Stimulated activated naive CD8-positive, alpha-beta T cell treated with anti-CD3 and anti-CD28 coated beads, Interleukin-15, amount 100 ng/mL, for 72 hours (primary cell): ENCODE measurements at places on chromosomes 4 and X.

GRCh38 chrX:9234315-9234714, 200.4 kb upstream of the FAM9B start:
- no peak for DNase-seq

- DNase-seq, result peak; percentile 37
Measured at GRCh38 chr4:40662962-40663604, 33.4 kb upstream of the RBM47 start.

DNA sequence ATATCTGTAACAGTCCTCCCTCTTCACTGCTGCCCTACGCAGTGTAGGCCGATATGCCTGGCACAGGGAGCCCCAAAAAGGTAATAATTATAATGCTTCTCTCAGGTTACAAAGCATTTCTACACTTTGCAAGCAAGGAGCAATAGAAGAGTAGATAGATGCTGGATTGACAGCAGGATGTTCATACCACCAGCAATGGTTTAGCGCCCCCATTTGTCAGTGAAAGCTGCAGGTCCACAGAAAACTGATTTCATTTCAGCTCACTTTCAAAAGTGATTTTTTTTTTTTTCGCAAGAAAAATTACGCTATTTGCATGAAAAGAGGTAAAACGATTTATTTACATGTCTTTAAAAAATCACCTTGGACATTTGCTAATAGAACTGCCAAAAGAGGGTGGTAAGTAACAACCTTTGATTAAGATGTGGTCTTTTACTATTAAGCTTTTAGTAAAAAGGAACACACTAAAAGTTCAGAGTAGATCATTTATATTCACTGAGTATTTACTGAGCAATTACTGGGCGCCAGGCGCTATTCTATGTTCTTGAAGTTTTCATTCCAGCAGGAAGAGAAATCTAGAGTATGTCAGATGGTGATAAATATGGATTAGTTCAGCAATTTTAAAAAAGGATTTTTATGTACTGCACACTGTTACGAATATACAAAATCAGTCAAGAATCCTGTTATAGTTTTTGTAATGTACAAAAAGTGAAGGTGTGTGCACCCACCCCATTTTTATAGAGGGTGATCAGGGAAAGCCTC, 34.4 kb downstream of the HPF1 start:
- DNase-seq, result no peak

GRCh38 chrX:130174937-130175336, 3.2 kb downstream of the RAB33A start:
- no peak for DNase-seq

DNA sequence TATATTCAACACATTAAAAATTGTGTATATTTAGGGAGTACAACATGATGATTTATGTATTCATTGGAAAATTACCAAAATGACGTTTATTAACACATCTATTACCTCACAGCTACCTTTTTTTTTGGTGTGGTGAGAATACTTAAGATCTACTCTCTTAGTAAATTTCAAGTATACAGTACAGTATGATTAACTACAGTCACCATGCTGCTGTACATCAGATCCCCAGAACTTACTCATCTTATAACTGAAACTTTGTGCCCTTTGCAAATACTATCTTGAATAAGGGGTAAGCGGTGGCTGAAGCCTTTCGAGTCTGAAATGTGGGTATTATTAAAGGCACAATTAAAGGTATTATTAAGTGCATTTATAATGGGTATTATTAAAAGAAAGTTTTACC, 976 bp downstream of the PHKA1 start:
- no peak for DNase-seq

GRCh38 chrX:83759872-83760271, 101.1 kb upstream of the CYLC1 start:
- DNase-seq, result no peak

GRCh38 chr4:15167743-15168142, 165.5 kb downstream of the CPEB2 start:
- DNase-seq, result no peak

- no peak for DNase-seq
Measured at GRCh38 chr4:105357258-105357980, 116.4 kb downstream of the PPA2 start.

DNA sequence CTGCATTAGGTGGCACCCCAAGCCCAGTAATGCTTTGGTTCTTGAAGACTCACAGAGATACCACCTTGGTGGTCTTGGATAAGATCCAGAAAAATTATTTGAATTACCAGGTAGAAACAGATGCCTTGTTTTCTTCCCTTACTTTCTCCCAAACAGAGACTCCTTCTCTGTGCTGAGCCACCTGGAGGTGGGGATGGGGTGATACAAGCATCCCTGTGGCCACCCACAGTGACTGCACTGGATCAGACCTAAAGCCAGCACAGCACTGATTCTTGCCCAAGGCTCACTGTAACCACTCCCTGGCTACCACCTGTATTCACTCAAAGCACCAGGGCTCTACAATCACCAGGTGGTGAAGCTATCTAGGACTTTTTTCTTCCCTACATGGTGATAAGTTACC, 156.8 kb downstream of the TEX13A start:
- no peak for DNase-seq

DNA sequence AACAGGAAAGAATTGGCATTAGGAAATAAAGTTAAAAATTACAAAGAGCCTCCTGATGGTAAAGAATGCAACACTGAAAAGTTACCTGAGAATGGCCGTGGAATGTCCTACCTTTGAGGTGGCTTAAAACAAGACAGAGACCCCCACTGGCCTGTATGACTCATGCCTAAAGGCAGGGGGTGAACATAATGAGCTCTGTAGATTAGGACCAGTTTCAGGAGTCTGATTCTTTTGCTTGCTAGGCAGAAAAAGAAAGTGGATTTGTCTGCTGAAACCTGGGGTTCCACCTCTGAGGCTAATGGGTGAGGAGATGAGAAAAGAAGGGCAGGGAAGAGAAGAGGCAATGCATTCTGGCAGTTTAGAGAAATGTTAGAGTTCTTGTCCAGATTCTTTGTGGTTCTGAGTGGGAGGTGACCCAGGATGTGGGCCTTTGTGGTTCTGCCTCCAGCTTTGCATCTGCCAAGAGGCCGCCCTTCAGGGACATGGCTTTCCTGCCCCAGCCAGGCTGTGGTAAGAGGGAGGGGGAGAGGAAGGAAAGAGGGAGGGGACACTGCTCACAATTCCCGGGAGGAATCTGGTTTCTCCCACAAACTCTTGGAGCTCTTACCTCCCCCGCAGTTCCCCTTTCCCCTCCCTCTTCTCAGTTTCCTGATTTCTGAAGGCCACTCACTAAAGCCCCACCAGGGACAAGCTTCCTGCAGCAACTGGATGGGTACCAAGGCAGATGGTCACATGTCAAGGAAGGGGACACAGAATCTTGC, 109.6 kb downstream of the EFNB1 start:
- no peak for DNase-seq

- no peak for DNase-seq
Measured at GRCh38 chrX:153651540-153652079, 4.6 kb downstream of the DUSP9 start.
